ENCODE measurements at places on chromosomes 7 and 10.

DNA sequence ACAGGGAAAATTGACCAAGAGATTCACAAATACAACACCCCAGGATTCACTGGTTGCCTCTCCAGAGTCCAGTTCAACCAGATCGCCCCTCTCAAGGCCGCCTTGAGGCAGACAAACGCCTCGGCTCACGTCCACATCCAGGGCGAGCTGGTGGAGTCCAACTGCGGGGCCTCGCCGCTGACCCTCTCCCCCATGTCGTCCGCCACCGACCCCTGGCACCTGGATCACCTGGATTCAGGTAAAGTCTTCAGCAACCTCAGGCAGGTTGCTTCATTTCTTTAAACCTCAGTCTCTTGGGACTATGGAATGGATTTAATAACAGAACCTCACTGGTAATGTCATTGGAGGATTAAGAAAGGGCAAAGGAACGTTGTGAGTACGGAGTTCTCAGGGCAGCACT is 206.9 kb upstream of the C7orf33 start:
- no peak overlapping the region for H3K27ac ChIP-seq
- no peaks in the 10 kb centered on the region for H3K4me1 ChIP-seq
- DNase-seq: no peak
- no peaks in the 10 kb centered on the region for H3K36me3 ChIP-seq

GRCh38 chr7:100887516-100888290 is 1.8 kb downstream of the UFSP1 start:
- peak overlapping the region; percentile 77 for H3K4me3 ChIP-seq
- H3K27me3 ChIP-seq: no peaks in the 10 kb centered on the region
- peaks cover 11% of the 10 kb centered on the region for H3K36me3 ChIP-seq
- DNase-seq: no peak
- H3K4me1 ChIP-seq: peaks cover 21% of the 10 kb centered on the region
- H3K27ac ChIP-seq: peak overlapping the region; percentile 89

DNA sequence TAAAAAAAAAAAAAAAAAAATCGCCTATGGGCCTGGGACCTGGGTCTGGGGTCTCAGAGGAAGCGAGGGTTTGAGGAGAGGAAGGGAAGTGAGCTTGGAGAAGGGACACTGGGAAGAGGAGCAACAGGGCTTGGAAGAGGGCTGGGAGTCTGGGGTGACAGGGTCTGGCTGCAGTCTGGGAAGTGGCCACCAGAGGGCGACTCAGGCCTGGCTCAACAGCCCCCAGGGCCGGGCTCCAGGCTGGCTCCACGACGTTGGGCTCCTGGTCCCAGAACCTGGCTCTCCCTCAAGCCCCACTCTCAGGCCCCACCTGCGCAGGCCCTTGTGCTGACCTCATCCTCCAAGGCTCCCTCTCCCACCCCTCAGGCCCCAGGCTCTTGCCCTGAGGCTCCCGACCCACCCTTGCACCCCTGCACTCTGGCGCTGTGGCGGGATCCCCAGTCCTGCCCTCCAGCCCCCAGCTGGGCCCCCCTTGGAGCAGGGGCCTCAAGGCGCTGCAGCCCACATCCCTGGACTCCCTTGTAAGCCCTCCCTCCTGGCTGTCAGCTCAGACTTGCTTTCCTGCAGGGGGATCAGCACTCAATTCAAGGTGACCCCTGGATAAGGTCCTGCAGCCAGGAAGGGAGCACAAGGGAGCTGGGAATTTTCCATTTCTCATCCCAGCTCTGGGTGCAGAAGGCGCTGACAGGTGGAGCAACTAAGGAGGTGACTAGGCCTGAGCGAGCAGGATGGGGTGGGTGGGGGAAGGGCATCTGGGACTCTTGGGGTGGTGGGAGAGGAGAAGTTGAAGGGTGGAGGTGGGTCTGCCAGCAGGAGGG is 5.4 kb upstream of the SPACDR start:
- H3K4me1 ChIP-seq: peaks cover 11% of the 10 kb centered on the region
- H3K27ac ChIP-seq: no peak overlapping the region
- no peak overlapping the region for H3K4me3 ChIP-seq
- H3K36me3 ChIP-seq: peaks cover 29% of the 10 kb centered on the region
- DNase-seq: peak; percentile 94
- H3K27me3 ChIP-seq: no peaks in the 10 kb centered on the region

DNA sequence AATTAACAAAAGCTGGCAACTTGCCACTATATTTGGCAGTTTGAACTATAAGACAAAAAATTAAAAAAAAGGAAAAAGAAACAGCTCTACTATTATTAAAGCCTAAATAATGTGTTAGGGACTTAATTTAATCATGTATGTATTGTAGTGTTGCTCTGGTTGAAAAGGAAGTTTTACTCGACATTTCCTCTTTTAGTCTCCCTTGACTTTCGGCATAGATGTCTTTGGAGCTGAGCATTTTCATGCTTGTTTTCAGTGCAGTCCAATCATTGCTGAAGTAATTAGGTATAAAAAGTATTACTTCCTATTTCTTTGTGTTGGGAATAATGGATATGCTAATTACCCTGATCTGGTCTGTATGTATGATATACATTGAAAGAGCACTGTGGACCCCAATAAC is 216.8 kb upstream of the KLF6 start:
- no peak overlapping the region for H3K4me3 ChIP-seq
- no peaks in the 10 kb centered on the region for H3K36me3 ChIP-seq
- H3K27ac ChIP-seq: no peak overlapping the region
- H3K27me3 ChIP-seq: no peaks in the 10 kb centered on the region
- no peak for DNase-seq

- DNase-seq: no peak
- peaks cover 8% of the 10 kb centered on the region for H3K27me3 ChIP-seq
- peak overlapping the region; percentile 61 for H3K4me3 ChIP-seq
- no peaks in the 10 kb centered on the region for H3K36me3 ChIP-seq
- peak overlapping the region; percentile 21 for H3K27ac ChIP-seq
These were observed 305.3 kb downstream of the PRPF18 start for GRCh38 chr10:13892001-13892491.

DNA sequence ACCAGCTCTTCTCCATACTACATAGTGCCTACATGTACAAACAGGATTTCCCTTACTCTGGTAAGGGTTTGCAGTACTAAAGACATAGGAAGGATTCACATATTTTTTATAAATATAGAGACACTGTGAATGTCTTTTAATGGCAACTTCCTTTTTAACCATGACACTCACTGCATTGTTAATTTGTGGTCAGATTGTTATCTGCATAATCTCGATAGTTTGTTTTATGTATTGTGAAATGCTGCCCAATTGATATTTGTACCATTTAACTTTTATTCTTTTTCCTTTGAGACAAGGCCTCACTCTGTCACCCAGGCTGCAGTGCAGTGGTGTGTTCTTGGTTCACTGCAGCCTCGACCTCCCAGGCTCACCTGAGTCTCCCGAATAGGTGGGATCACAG is 39.7 kb downstream of the SP8 start:
- DNase-seq: no peak
- no peaks in the 10 kb centered on the region for H3K4me1 ChIP-seq
- H3K4me3 ChIP-seq: no peak overlapping the region
- H3K27ac ChIP-seq: no peak overlapping the region
- no peaks in the 10 kb centered on the region for H3K27me3 ChIP-seq
- no peaks in the 10 kb centered on the region for H3K36me3 ChIP-seq

- no peak overlapping the region for H3K4me3 ChIP-seq
- DNase-seq: peak; percentile 47
- no peaks in the 10 kb centered on the region for H3K27me3 ChIP-seq
- H3K4me1 ChIP-seq: peaks cover 6% of the 10 kb centered on the region
These were observed 6.7 kb upstream of the CREB5 start for GRCh38 chr7:28405662-28406061.

GRCh38 chr7:132352800-132353199 is 223.5 kb downstream of the PLXNA4 start:
- H3K27me3 ChIP-seq: peaks cover 4% of the 10 kb centered on the region
- no peak overlapping the region for H3K4me3 ChIP-seq
- peaks cover 4% of the 10 kb centered on the region for H3K4me1 ChIP-seq
- no peak for DNase-seq

DNA sequence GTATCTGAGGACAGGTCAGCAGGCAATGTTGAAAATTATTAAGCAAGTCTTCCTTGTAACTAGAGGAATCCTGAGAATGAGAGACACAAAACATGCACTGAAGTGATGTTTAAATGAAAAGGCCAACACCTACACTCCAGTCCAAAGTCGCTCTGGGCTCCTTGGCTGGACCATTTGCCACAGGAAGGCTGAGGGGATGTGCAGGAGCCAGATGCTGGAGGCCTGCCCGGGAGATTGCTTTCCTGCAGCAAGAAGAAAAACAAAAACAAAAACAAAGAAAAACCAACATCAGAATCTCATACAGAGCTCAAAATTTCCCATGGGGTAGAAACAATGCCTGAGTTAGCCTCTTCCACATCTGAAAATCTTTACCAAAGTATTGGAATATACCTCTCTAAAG is 157.0 kb downstream of the DGKI start:
- no peaks in the 10 kb centered on the region for H3K4me1 ChIP-seq
- no peak overlapping the region for H3K27ac ChIP-seq
- H3K36me3 ChIP-seq: no peaks in the 10 kb centered on the region
- no peak for DNase-seq
